ENCODE measurements at places on chromosomes 12 and 14. TPM values are rescaled to one million over a fixed set of nuclear protein-coding genes. Genes with fewer than 3 reads are reported as not detected.

DNA sequence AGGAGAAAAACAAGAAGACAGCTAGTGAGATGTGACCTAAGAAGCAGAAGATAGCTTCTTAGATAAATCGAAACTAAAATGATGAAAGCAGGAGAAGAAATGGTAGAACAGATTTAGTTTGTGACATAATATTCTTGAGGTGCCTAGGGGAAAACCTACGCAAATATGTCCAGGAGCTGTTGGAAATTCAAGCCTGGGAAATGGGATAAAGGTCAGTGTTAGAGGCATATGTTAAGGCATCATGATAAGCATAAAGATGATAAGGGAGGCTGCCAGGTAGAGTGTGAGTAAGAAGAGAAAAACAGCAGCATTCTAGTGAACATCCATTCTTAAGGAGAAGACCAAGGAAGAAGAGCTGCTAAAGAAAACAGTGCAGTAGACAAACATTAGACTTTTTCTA lies 109.6 kb upstream of the LGR5 start:
- no peak for DNase-seq

DNA sequence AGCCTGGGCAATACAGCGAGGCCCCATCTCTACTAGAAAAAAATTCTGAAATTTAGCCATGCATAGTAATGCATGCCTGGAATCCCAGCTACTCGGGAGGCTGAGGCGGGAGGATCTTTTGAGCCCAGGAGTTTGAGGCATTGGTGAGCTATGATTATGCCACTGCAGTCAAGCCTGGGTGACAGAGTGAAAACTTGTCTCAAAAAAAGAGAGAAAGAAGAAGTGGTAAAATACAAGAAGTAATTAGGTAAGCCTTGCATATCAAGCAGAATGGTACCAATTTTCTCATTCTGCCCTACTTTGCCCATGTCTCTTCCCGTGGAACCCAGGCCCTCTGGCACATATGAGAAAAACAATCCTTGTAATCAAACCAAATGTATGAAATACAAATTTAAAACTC lies 70.7 kb downstream of the SUSD6 start:
- no peak for DNase-seq

DNA sequence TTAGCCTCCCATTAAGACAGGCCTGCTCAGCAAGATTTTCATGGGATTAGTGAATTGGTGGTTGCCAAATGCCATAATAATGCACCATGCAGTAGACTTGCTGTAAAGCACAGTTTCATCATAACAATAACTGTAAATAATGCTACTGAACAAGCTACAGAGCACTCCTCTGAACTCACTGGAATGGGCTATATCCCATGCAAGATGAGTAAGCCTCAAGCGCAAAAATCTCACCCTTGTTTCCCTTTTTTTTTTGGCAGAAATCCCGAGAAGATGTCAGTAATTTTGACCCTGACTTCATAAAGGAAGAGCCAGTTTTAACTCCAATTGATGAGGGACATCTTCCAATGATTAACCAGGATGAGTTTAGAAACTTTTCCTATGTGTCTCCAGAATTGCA lies 145.9 kb upstream of the HIF1A start:
- DNase-seq = peak; percentile 63

- peak; percentile 33 for DNase-seq
Measured at GRCh38 chr14:89445273-89445973, 28.4 kb upstream of the FOXN3 start.

DNA sequence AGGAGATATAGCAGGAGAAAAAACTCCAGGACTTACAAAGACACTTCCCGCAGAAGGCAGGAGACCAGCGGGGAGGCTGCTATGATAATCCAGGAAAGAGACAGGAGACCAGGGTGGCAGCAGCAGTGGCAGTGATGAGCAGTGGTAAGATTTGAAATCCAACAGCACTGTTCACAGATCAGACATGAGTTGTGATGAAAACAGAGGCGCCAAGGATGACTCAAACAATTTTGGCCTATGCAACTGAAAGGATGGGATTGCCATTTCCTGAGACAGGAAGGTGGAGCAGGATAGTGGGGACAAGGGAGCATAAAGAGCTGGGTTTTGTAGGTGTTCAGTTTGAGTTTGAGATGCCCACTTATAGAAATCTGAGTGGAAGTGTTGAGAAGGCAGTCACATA lies 108.6 kb upstream of the DYRK2 start:
- DNase-seq = no peak

GRCh38 chr14:50345846-50346422 lies 33.8 kb downstream of the DMAC2L start:
- no peak for DNase-seq

- no peak for DNase-seq
Measured at GRCh38 chr14:90412058-90412457, 15.2 kb downstream of the CALM1 start.

DNA sequence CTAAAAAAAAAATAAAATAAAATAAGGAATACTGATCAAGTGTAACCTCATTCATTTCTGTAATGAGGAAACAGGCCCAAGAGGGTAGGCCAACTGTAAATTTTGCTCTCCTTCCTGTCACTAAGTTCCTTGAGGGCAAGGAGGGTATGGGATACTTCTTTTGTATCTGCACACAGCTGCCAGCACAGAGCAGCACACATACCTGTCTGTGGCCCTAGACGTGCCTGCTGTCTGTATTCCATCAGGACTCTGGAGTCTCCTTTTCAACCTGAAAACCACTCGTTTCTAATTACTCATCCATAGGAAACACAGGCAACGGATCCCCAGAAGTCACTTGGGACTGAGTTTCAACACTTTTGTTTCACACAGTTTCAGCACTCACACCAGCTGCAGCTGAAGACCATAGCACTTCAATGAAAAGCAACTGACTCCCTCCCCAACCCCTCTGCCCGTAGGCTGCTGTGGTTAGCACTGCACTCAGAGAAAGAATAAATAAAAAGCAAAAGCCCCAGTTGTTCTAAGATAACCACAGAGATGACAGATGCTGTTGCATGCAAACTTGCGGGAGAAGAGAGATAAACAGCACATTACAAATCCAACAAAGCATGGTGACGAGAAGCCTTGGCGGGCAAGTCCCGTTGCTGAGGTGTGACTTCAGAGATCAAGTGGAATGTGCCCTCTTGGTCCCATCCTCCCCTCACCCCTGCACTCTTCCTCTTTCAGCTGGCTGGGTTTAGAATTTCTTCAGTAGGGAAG lies 24.9 kb downstream of the CRACR2A start:
- DNase-seq = peak; percentile 33

DNA sequence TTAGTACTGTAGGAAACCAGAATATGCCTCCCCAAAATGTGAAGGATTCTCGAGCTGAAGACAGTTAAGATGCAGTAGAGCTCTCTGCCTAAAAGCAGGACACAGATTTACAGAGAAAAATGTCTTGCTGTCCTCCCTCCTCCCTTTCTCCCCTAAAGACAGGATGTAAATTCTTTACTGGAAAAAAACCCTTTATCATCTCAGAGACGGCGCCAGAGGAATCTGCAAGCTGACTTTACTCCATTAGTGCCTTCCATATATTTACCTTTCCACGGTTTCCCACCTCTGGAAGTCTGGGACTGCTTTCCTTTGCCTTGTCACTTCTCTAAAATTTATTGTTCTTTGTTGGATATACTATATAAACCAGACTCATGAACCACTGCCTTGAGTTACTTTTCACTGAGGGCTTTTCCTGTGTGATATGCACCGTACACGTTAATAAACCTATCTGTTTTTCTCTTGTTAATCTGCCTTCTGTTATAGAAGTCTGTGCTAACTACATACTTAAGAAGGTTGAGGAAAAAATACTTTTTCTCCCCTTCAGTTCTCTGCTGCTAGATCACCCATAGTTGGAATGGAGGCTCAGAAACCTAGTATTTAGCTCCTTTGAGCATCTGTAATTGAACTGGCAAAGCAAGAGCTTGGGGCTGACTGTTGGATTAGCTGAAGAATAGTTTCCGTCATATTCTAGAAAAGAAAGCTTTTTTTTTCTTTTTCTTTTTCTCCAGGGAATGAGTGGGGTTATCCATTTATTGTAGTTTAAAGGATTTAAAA lies 99.9 kb downstream of the RAD51B start:
- DNase-seq = peak; percentile 21

GRCh38 chr12:98416845-98417244 lies 98.5 kb upstream of the TMPO start:
- peak; percentile 57 for DNase-seq

GRCh38 chr12:22256041-22256441 lies 78.5 kb downstream of the ST8SIA1 start:
- DNase-seq = peak; percentile 28

GRCh38 chr12:111819191-111820158 lies 22.6 kb upstream of the MAPKAPK5 start:
- DNase-seq = no peak

- no peak for DNase-seq
Measured at GRCh38 chr14:95068080-95068479, 89.2 kb downstream of the DICER1 start.

DNA sequence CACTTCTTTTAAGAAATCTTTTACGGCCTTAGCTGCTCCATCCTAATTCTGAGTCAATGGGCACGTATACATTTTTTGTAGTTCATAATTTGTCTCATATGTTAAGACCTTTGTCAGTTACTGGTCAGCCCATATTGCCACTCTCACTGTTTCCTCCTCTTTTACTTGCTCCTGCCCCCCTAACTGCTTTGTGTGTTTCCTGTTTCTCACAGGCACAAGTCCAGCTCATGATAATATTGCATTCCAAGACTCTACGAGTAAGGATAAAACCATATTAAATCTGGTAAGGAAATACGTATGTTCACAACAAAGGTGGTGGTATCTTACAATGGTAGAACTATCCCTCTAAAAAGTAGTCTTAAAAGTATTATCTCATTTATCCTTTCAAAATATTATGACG lies 111.7 kb downstream of the DNAI7 start:
- no peak for DNase-seq

DNA sequence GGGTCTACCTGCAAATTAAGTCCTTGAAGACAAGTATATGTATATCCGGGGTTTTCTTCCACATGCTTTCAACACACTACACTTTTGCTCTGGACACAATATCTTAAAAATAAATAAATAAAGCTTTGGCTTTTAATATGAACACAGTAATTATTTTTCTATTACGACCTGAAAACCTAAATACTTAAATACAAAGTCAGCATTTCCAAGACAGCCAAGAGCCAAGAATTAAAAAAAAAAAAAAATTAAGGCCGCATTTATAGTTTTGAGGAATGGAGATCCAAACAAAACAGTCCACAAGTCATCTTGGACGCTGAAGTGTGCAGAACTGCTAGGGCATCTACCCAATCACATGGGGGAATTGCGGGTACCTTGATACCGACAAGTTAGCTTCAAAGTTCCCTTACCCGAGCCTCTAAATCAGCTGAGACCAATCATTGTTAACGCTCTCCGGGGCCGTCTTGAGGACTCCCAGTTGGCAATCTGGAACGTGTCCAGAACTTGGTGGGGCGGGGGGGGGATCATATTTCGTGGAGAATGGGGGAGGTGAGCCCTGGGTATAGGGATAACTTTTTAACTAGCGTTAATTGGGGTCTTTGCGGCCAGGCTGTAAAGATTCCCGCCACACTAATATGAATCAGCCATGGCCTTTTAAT lies 731 bp upstream of the PCNX4 start:
- peak; percentile 64 for DNase-seq

DNA sequence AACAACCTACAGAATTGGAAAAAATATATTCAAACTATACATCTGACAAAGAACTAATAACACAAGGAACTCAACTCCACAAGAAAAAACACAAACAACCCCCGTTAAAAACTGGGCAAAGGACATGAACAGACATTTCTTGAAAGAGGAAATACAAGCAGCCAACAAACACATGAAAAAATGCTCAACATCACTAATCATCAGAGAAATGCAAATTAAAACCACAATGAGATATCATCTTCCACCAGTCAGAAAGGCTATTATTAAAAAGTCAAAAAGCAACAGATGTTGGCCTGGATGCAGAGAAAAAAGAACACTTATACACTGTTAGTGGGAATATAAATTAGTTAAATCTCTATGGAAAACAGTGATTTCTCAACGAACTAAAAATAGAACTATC lies 82.6 kb upstream of the CCDC91 start:
- no peak for DNase-seq

Gene CFAP73
- not detected for total RNA-seq

Gene PLEKHG7
- under 0.01 TPM for total RNA-seq

Gene VWF
- under 0.01 TPM for total RNA-seq

Gene SCNN1A
- total RNA-seq = not detected

Gene MYBPC1
- total RNA-seq = not detected

Gene BCL2L2
- 16.9 TPM for total RNA-seq

Gene CCDC198
- total RNA-seq = not detected

Gene B3GNT4
- under 0.01 TPM for total RNA-seq

Gene CNOT2
- 186 TPM for total RNA-seq

Gene FERMT2
- 217 TPM for total RNA-seq

Gene GALNT16
- total RNA-seq = 0.28 TPM

Gene ABHD12B
- total RNA-seq = 0.18 TPM

Measured in IMR-90 (cell line).